ENCODE measurements at places on chromosomes 1 and 21. TPM values are rescaled to one million over a fixed set of nuclear protein-coding genes. Genes with fewer than 3 reads are reported as not detected.

PLEKHO1 gene
- 203 TPM for polyA plus RNA-seq

C1QB gene
- not detected for polyA plus RNA-seq

CD48 gene
- not detected for polyA plus RNA-seq

GBP1 gene
- not detected for polyA plus RNA-seq

WNT9A gene
- polyA plus RNA-seq, result 1.4 TPM

CD1B gene
- polyA plus RNA-seq, result not detected

SELL gene
- not detected for polyA plus RNA-seq

SPRR4 gene
- not detected for polyA plus RNA-seq

FAM3B gene
- polyA plus RNA-seq, result not detected

ADGRL2 gene
- polyA plus RNA-seq, result 162 TPM

MANEAL gene
- 37.0 TPM for polyA plus RNA-seq

SPATA6 gene
- 3.2 TPM for polyA plus RNA-seq

AXDND1 gene
- polyA plus RNA-seq, result 1.1 TPM

GJC2 gene
- 1.7 TPM for polyA plus RNA-seq

ERO1B gene
- polyA plus RNA-seq, result 3.9 TPM

KIFAP3 gene
- 256 TPM for polyA plus RNA-seq

CCDC30 gene
- polyA plus RNA-seq, result 13.2 TPM

BRDT gene
- not detected for polyA plus RNA-seq

KRTAP20-3 gene
- not detected for polyA plus RNA-seq

PCP4 gene
- 10.1 TPM for polyA plus RNA-seq

PGLYRP4 gene
- polyA plus RNA-seq, result not detected

CD1D gene
- 0.28 TPM for polyA plus RNA-seq

BEST4 gene
- polyA plus RNA-seq, result not detected

NTNG1 gene
- not detected for polyA plus RNA-seq

ERG gene
- not detected for polyA plus RNA-seq

MRPL55 gene
- 178 TPM for polyA plus RNA-seq

TNNI3K gene
- polyA plus RNA-seq, result 3.1 TPM

GNB1 gene
- polyA plus RNA-seq, result 325 TPM

VWA5B1 gene
- 0.82 TPM for polyA plus RNA-seq

CCDC27 gene
- not detected for polyA plus RNA-seq

MIXL1 gene
- not detected for polyA plus RNA-seq

KRTAP19-3 gene
- polyA plus RNA-seq, result not detected

NOS1AP gene
- polyA plus RNA-seq, result 5.3 TPM

PKP1 gene
- not detected for polyA plus RNA-seq

GJA5 gene
- polyA plus RNA-seq, result not detected

PAQR6 gene
- 27.3 TPM for polyA plus RNA-seq

ZYG11A gene
- polyA plus RNA-seq, result 0.40 TPM

TNFRSF18 gene
- polyA plus RNA-seq, result not detected

TMEM52 gene
- not detected for polyA plus RNA-seq

GPR61 gene
- 9.7 TPM for polyA plus RNA-seq

SPRR2A gene
- not detected for polyA plus RNA-seq

LORICRIN gene
- 1.3 TPM for polyA plus RNA-seq

C1QTNF12 gene
- not detected for polyA plus RNA-seq

LENEP gene
- polyA plus RNA-seq, result 3.9 TPM

KHDRBS1 gene
- polyA plus RNA-seq, result 210 TPM

AGMAT gene
- not detected for polyA plus RNA-seq

SRGAP2 gene
- 18.5 TPM for polyA plus RNA-seq

ERICH3 gene
- not detected for polyA plus RNA-seq

ZNF697 gene
- polyA plus RNA-seq, result 69.6 TPM

PM20D1 gene
- not detected for polyA plus RNA-seq

SDE2 gene
- polyA plus RNA-seq, result 16.1 TPM

SHISA4 gene
- 1.9 TPM for polyA plus RNA-seq

IFNAR2 gene
- 3.2 TPM for polyA plus RNA-seq

FHL3 gene
- polyA plus RNA-seq, result 3.3 TPM

STIL gene
- 1.5 TPM for polyA plus RNA-seq
